CD4-positive, alpha-beta T cell treated with Interleukin-6 at 100 ng/mL for 8 hours (primary cell): ENCODE measurements at places on chromosomes 3 and 15.

- no peak for DNase-seq
Measured at GRCh38 chr3:126916546-126916945, 66.4 kb upstream of the PLXNA1 start.

DNA sequence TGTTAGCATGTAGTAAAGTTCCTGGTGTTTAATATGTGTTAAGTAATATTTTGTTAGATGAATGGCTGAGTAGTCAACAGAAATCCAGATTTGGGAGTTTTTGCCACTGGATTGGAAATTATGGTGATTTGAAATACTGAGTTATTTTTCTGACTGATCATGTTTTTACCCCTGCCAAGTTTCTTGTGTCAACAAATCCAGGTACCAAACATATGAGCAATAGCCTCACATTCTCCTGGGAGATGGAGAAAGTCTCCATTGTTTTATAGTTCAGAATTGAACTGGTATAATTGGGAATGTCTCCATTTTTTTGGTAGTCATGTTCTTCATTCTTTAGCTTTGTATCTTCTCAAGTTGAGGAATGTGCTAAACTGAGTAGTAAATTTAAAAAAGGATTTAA lies 767.2 kb upstream of the LMCD1 start:
- no peak for DNase-seq

DNA sequence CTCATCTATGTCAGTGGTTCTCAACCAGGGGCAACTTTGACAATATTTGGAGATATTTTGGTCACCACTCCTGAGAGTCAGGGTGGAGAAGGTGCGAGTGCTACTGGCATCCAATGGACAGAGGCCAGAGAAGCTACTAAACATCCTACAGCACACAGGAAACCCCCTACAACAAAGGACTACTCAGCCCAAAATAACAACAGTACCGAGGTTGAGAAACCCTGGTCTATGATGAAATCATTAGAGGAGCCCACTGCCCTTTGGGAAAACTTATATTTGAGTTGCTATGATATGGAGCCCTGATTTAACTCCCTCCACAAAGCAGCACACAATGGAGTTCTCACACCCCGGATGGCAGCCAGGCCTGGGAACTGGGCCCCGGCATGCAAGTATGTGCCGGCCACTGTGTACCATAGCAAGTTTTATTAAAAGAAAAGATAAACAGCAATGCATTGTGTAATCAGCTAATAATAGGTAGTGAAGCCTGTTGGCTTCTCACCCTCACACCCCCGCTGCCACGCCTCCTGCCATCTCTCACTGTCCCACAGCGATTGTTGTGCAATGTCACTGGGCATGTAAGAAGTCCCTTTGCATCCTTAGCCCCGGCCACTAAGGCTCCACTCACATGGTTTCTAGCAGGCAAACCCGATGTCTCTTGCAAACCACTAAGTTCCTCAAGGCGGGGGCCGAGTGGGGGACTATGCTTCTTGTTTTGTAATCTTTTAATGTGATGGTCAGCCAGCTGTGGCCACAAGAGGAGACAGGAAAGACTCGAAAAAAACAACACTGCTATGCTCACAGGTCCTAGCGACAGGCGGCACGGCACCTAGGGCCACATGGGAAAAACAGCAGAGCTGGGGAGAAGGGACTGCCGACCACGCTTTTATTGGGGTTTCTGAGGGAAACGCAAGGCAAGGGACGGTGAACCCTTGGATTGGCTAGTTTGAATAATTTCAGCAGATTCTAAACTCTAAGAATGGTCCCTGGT lies 110.0 kb downstream of the AQP9 start:
- no peak for DNase-seq

GRCh38 chr3:124209426-124209825 lies 217.5 kb upstream of the ROPN1 start:
- DNase-seq: no peak

DNA sequence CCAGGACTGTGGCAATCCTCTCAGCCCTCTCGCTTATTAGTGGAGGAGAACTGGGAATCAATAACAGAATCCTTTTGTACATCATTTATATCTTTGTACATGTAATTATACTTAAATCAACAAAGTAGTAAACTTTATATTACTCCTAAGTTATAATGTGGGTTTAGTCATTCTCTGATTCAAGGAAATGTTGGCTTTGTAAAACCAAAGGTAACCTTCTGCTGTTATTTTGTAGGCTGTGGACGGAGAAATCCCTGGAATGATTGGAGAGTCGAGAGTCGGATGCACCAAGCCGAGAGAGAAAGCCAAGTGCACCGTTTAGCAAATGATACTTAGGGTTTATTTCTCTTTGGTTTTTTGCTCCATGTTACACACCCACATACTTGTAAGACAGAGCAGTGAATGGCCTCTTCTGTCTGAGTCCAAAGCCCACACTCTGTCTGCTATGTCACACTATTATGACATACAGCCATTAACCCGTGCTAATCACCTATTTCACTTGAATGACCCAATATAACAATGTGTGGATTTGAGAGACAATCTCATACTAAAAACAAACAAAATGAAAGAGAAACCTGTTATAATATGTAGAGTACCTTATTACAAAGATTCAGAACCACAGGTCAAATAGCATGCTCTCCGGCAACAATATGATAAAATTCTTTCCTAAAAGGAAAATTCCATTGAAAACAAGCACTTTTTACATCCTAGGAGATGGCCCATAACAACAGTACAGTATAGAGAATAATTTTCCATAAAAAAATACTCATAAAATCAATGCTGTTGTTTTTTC lies 72.2 kb downstream of the MECOM start:
- no peak for DNase-seq

- DNase-seq: no peak
Measured at GRCh38 chr15:101252836-101253235, 988 bp upstream of the CHSY1 start.

- no peak for DNase-seq
Measured at GRCh38 chr3:21509731-21510470, 241.1 kb downstream of the ZNF385D start.

- DNase-seq: no peak
Measured at GRCh38 chr3:21803604-21804003, 52.6 kb upstream of the ZNF385D start.

GRCh38 chr15:28260722-28261121 lies 61.3 kb downstream of the HERC2 start:
- no peak for DNase-seq

DNA sequence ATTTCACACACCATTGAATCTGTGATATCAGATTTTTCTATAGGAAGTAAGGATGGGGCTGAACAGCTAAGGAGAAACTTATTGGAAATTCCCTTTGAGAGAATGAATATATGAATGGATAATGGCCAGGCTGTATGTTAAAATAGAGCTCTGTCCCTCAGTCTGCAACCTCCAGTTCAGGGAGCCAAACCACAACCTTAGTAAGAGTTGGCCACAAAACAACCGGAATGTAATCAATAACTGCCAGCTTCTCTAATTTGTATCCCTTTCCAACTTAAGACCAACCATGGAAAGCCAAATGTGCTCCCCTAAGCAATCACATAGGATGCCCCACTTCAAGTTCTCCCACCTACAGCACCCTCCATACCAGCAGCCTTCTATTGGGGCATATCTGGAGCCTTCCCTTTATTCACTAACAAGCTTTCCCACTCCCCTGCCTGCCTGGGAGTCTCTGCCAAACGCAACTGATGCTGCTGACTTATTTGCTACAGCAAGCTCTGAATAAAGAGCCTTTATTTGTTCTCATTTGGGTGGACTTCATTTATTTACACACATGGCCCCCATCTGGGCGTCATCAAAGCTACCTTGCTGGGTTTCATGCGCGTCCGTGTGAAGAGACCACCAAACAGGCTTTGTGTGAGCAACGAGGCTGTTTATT lies 75.4 kb upstream of the LARS2 start:
- DNase-seq: no peak

GRCh38 chr3:193016437-193016901 lies 98.8 kb upstream of the MB21D2 start:
- DNase-seq: no peak

DNA sequence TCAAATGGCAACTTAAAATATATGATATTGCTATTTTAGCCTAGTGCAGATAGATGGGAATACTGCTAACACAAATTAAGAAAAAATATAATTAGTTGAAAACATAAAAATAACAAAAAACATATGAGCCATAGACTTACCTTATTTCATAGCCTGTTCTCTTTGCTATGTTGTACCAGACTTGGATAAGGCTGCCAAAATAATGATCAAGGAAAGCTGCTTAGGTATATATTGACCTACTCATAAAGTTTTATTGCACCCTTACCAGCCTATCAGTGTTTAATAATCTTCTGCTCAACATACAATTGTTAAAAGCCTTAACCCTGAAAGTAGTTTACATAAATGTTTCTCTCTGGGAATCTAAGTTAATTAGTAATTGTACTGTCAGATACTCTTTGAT lies at the start of gene SI:
Gene SI (minus strand): TSS at position 204 of the 400 bp plus-strand sequence. CDS start 2,484 bp downstream, outside the sequence.
- DNase-seq: no peak

DNA sequence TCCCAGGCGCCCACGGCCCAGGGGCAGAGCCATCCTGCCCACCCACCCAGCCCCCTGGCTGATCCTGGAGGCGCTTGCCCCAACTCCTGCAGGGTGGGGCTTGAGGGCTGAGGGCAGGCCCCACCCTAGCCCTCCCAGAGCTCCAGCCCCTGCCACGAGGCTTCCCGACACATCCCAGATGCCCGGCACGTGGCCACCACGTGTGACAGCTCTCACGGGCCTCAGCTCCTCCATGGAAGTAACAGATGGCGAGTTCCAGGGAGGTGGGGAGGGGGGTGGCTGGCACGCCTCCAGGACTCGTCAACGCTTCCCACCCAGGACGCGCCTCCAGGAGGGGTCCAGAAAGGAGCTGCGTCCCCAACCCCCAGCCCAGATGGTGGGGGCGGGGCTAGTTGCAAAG lies 29.1 kb downstream of the PLXND1 start:
- no peak for DNase-seq

GRCh38 chr3:108008106-108008505 lies 82.7 kb downstream of the CD47 start:
- DNase-seq: no peak

DNA sequence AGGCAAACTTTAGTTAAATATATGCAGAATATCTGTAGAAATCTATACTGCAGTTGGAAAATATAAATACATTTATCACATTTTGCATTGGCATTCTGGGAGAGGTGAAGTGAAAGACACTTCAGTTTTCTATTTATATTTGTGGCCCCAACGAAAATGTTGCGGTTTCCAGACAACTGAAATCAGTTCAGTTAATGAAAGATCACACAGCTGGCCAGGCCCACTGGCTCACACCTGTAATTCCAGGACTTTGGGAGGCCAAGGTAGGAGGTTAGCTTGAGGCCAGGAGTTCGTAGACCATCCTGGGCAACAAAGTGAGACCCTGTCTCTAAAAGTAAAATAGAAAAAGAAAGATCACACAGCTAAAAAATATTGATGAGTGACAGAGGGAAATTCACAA lies 11.9 kb upstream of the CLASP2 start:
- no peak for DNase-seq

- DNase-seq: no peak
Measured at GRCh38 chr3:171242951-171243350, 216.4 kb upstream of the SLC2A2 start.

DNA sequence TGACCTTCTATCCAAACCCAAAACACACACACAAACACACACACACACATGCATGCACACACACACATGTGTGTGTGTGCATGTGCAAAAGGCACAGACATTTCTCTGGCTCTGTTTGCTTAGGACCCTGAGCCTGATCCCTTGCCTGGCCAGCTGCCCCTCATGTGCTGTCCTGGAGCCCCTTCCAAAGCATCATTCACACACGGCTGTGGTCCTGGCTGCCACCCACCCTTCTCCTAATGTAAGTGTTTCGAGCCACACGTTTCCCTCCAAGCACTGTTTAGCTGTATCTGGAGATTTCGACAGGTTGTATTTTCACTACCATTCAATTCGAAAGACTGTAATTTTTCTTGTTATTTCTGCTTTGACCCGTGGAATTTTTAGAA lies 45.8 kb upstream of the KLF13 start:
- DNase-seq: no peak

GRCh38 chr15:56410721-56411120 lies 45.5 kb downstream of the TEX9 start:
- no peak for DNase-seq

GRCh38 chr15:78739996-78740903 lies 71.0 kb downstream of the ADAMTS7 start:
- DNase-seq: peak; percentile 20

GRCh38 chr3:47678446-47679338 lies 100.0 kb upstream of the CSPG5 start:
- DNase-seq: no peak

GRCh38 chr3:167969548-167969947 lies 126.2 kb downstream of the GOLIM4 start:
- DNase-seq: no peak

DNA sequence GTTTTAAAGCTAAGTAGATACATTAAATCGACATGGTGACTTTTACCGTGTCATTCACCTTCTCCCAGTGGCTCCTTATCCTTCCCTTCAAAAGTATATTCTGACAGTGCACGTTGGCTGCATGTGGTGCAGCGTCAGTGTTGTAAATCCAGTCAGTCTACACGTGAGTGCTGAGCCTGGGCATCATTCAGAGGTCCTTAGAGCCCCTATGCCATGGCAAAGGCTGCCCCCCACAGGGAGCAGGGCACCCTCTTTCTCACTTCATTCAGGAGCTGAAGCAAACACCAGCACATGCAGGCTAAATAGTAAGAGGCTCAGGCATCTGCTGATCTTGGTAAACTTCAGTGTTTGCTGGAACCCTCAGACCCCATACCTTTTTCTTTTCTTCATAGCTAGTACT lies 43.3 kb downstream of the RASGRP1 start:
- DNase-seq: no peak

DNA sequence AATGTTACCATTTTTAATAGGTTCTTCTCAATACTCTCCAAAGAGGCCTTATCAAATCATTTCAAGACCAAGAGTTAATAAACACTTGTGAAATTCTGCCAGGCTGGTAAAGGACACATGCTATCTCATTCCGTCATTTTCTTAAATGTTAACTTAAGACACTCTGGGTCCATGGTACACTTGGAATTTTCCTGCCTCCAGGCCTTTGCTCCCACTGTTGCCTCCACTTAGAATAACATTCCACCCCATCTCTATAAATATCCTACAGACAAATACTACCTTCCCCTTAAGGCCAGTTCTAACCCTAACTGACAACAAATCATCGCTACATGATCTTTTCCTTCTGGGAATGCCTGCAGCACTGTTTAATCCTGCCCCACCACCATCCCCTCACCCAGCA lies 24.1 kb downstream of the MAGI1 start:
- no peak for DNase-seq

DNA sequence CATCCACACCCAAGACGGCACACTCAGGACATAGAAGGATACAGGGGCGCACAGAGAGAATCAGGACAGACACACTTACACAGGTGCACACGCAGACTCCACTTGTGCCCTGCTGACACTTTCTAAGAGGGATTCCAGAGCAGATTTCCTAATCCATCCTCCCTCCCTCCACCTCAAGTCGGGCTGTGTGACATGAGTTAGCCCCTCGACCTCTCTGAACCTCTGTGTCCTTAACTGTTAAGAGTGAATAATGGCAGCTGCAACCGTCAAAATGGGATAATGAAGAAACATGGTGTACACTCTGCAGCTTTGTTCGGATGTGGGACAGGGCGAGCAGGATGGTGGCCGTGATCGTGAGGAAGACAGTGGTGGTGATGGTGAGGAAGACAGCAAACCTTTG lies 100.1 kb downstream of the CPN2 start:
- DNase-seq: no peak
